ENCODE measurements at places on chromosomes 13 and 19.
A peak's percentile ranks its signal among the peaks of the same experiment; 100 is the strongest.

DNA sequence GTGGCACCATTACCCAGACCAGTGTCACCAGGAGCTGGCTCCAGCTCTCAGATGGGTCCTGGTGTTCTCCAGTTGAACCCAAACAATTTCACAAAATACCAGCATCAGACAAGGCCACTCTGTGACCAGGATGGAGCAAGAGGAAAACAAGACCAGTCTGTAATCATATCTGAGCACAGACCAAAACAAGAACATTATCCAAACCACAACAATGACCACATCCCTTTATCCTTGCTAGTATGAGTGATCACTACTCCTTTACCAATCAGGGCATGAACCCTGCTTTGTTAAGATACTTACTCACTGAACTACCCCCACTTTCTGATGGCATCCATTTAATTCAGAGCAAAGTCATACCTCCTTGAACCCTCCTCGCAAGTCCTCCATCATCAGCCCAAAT lies 145.9 kb downstream of the NUFIP1 start:
- no peaks in the 10 kb centered on the region for H3K27me3 ChIP-seq
- H3K36me3 ChIP-seq, result no peaks in the 10 kb centered on the region
- H3K4me3 ChIP-seq, result no peak overlapping the region
- H3K4me1 ChIP-seq, result peaks cover 16% of the 10 kb centered on the region
- DNase-seq, result no peak
- H3K27ac ChIP-seq, result no peak overlapping the region

DNA sequence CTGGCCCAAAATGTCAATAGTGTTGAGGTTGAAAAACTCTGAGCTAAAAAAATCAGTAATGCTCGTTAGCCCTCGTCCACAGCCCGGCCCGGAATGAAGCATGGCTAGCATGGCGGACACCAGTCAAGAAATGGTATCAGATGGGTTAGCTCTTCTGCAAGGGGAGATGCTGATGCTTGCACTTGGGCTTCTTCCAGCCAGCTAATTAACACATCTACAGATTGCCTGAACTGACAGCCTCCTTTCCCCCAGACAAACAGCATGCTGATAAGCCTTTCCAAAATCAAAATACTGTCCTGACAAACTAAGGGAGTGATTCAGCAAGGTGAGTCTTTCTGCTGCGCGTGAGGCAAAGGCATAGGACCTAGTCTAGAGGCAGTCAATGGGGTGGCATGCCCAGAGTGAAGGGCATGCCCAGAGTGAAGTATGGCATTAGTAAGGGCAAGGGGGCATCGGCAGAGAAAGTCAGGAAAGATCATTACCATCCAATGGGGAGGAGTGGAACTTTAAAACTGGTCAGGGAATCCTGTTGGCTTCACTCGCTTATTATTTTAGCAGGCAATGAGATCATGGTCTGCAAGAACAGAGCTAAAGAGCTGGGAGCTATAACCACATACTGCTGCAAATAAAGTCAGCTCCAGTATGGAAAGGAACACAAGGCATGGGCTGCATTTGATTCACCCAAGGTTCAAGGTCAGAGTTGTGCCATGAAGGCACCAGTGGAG lies 30.2 kb upstream of the UBE2L5 start:
- no peak overlapping the region for H3K27ac ChIP-seq
- peaks cover 4% of the 10 kb centered on the region for H3K4me1 ChIP-seq
- no peaks in the 10 kb centered on the region for H3K36me3 ChIP-seq
- H3K4me3 ChIP-seq, result no peak overlapping the region
- DNase-seq, result no peak

GRCh38 chr19:18832306-18833140 lies 764 bp downstream of the UPF1 start:
- DNase-seq, result no peak
- peaks cover 35% of the 10 kb centered on the region for H3K36me3 ChIP-seq
- no peaks in the 10 kb centered on the region for H3K27me3 ChIP-seq
- peak overlapping the region; percentile 56 for H3K27ac ChIP-seq

GRCh38 chr13:100045355-100045754 lies 43.5 kb upstream of the PCCA start:
- no peak overlapping the region for H3K27ac ChIP-seq
- DNase-seq, result no peak
- H3K4me3 ChIP-seq, result no peak overlapping the region
- no peaks in the 10 kb centered on the region for H3K27me3 ChIP-seq

GRCh38 chr13:20173116-20173746 lies 12.4 kb upstream of the GJA3 start:
- H3K27ac ChIP-seq, result no peak overlapping the region
- DNase-seq, result no peak
- H3K27me3 ChIP-seq, result no peaks in the 10 kb centered on the region
- H3K4me3 ChIP-seq, result no peak overlapping the region
- H3K36me3 ChIP-seq, result no peaks in the 10 kb centered on the region

GRCh38 chr19:44746946-44747738 lies 1.4 kb upstream of the BCL3 start:
- H3K4me3 ChIP-seq, result peak overlapping the region; percentile 97
- H3K27ac ChIP-seq, result peak overlapping the region; percentile 96
- peaks cover 24% of the 10 kb centered on the region for H3K36me3 ChIP-seq
- H3K4me1 ChIP-seq, result peaks cover 18% of the 10 kb centered on the region
- DNase-seq, result peak; percentile 96

DNA sequence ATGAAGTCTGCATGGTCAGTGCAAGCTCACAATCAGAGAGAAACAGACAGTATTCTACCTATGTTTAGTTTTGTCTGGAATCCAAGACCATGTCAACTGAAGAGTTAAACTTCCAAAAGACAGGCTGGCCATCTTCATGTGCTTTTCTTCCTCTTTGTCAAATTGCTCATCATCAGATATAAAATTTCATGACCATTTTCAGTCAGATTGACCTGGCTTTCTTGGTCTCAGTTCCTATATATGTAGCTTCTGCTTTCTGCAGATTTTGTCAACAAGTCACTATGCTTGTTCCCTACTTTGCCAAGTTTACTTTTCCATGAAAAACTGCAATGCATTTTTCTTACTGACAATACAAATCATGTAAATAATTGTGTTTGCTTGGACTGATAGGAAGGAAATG lies 13.9 kb downstream of the SLC46A3 start:
- no peak for DNase-seq
- no peak overlapping the region for H3K4me3 ChIP-seq
- 0 out of 2 replicates have a peak, but pooled peaks cover 3% of the 10 kb centered on the region for H3K36me3 ChIP-seq
- H3K4me1 ChIP-seq, result no peaks in the 10 kb centered on the region
- no peaks in the 10 kb centered on the region for H3K27me3 ChIP-seq

DNA sequence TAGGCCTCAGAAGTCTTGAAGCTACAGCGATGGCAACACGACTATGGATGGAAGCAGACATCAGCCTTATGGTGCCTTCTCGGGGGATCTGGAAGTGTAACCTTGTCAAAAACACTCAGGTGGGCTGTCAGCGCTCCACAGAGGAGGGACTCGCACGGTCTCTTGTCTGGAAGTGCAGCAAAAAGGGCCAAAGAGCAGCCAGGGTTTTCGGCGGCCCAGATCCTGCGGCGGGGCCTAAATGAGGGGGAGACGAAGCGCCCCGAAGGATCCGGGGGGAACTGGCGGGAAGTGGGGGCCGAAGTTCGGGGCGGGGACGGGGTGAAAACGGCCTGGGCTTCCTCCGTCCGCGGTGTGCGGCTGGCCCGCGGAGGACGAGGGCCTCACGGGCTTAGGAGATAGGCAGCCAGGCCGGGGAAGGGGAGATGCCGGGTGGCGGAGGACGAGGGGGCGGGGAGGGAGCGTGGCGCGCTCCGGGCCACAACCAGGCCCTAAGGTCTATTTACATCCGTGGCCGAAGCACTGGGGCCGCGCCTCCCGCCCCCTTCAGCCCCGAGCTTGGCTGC lies 637 bp downstream of the RANBP3 start:
- peaks cover 31% of the 10 kb centered on the region for H3K36me3 ChIP-seq
- H3K4me3 ChIP-seq, result peak overlapping the region; percentile 89
- H3K27ac ChIP-seq, result peak overlapping the region; percentile 48
- H3K27me3 ChIP-seq, result no peaks in the 10 kb centered on the region
- no peak for DNase-seq

GRCh38 chr13:59951011-59951410 lies 212.7 kb downstream of the DIAPH3 start:
- H3K27ac ChIP-seq, result no peak overlapping the region
- no peak for DNase-seq
- H3K4me3 ChIP-seq, result no peak overlapping the region
- 0 out of 2 replicates have a peak, but pooled peaks cover under 1% of the 10 kb centered on the region for H3K36me3 ChIP-seq
- H3K27me3 ChIP-seq, result no peaks in the 10 kb centered on the region
- H3K4me1 ChIP-seq, result no peaks in the 10 kb centered on the region

DNA sequence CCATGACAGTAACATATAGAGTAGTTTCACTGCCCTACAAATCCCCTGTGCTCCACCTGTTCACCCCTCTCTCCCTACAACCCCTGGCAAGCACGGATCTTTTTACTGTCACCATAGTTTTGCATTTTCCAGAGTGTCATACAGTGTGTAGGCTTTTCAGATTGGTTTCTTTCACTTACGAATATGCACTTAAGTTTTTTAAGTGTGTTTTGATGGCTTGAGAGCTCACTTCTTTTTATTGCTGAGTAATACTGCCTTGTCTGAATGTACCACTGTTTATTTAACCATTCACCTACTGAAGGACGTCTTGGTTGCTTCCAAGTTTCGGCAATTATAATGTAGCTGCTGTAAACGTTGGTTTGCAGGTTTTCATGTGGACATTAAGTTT lies 175.1 kb downstream of the ITGBL1 start:
- H3K4me1 ChIP-seq, result peaks cover 17% of the 10 kb centered on the region
- no peaks in the 10 kb centered on the region for H3K27me3 ChIP-seq
- no peak for DNase-seq
- H3K27ac ChIP-seq, result no peak overlapping the region

DNA sequence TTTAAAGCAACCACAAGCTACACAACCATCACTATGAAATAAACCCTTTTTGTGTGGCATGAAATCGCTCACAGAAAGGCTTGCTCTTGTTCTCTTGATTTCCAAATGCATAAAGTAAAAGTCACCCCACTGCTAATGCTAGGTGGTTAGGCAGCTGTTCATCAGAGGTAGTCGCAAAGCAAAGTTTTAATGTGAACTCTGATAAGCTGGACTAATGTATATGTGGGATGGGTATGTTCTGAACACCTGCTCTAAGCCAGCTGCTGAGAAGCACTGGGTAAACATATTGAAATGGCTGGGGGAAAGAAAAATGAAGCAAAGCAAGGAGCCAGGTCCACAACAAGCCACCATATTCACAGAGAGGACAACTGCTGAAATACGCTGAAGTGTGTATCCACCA lies 142.3 kb downstream of the KLF12 start:
- DNase-seq, result no peak
- no peaks in the 10 kb centered on the region for H3K36me3 ChIP-seq
- H3K4me1 ChIP-seq, result no peaks in the 10 kb centered on the region
